ENCODE measurements at places on chromosomes 13 and 19. TPM values are rescaled to one million over a fixed set of nuclear protein-coding genes. Genes with fewer than 3 reads are reported as not detected.

LGALS4 gene
- 2,847 TPM for total RNA-seq

ZNF729 gene
- not detected for total RNA-seq

SSC5D gene
- 5.0 TPM for total RNA-seq

KCNN1 gene
- not detected for total RNA-seq

ZNF90 gene
- 3.3 TPM for total RNA-seq

CYP4F3 gene
- 80.6 TPM for total RNA-seq

FAM124A gene
- total RNA-seq, result 0.83 TPM

BSG gene
- 149 TPM for total RNA-seq

KIR3DL2 gene
- not detected for total RNA-seq

RUVBL2 gene
- total RNA-seq, result 48.4 TPM

SRRM5 gene
- 2.7 TPM for total RNA-seq

OR7A5 gene
- not detected for total RNA-seq

TUBB4A gene
- not detected for total RNA-seq

CLDN10 gene
- not detected for total RNA-seq

ZNF563 gene
- 5.8 TPM for total RNA-seq

FUT1 gene
- total RNA-seq, result 1.2 TPM

XRCC1 gene
- 49.5 TPM for total RNA-seq

ZNF562 gene
- 14.9 TPM for total RNA-seq

FUT6 gene
- 194 TPM for total RNA-seq

CYP2B6 gene
- total RNA-seq, result 29.2 TPM

ZNF534 gene
- not detected for total RNA-seq

SYNGR4 gene
- total RNA-seq, result not detected

EFNB2 gene
- 21.9 TPM for total RNA-seq

XAB2 gene
- 36.9 TPM for total RNA-seq

MUC16 gene
- not detected for total RNA-seq
